ENCODE measurements at places on chromosomes 6 and 20. TPM values are rescaled to one million over a fixed set of nuclear protein-coding genes. Genes with fewer than 3 reads are reported as not detected.

GRCh38 chr20:44409132-44409600, 53.7 kb downstream of the HNF4A start:
- DNase-seq = no peak

DNA sequence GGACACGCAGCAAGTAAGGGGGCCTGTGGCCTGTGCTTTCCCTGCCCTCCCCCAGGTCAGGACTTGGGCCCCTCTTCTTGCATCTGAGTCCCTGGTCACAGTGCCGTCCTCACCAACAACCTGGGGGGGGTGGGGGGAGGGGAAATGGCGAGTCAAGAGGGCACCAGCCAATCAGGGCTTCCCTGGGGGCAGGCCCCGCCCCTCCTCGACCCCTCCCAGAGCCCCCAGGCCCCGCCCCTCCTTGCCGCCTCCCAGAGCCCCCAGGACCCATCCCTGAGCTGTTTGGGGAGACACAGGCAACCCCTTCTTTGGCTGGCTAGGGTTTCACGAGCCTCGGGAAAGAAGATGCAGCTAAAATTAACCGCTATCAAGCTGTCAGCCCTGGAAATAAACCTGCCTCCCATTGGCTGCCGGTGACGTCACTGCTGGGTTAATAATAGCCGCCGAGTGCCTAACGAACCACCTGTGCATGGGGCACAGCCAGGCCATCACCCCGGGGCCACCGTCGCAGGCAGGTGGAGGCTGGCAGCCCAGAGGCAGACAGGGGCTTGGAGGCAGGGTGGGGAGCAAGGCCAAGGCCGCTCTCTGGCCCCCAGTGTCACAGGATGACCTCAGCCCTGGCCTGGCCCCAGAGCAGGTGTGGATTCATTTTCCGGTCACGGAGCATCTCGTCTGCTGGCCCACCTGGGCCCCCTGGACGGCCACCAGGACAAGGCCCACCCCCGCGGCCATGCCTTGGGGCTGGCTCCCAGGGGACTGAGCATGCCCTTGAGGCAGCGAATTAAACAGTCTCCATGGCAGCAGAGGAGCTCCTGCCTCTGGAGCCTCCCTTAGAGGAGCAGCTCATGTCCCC, 3.2 kb upstream of the EEF1A2 start:
- DNase-seq = peak; percentile 86

DNA sequence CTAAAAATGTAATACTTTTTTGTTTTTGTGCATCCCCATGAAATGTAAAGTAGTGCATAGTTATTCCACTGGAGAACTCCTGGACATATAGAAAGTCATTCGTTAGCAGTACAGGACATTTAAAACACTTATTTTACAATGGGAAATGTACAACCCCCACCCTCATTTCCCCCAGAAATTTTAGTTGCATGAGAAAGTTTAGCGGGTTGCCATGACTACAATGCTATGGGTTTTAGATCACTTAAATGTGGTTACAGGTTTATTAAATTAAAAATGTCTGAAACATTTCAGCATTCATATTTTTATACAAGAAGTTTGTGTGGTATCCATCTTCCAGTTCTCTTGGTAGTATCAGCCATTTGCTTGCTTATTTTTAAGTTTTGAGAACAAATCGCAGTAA, 54.9 kb upstream of the TRAF3IP2 start:
- no peak for DNase-seq

DNA sequence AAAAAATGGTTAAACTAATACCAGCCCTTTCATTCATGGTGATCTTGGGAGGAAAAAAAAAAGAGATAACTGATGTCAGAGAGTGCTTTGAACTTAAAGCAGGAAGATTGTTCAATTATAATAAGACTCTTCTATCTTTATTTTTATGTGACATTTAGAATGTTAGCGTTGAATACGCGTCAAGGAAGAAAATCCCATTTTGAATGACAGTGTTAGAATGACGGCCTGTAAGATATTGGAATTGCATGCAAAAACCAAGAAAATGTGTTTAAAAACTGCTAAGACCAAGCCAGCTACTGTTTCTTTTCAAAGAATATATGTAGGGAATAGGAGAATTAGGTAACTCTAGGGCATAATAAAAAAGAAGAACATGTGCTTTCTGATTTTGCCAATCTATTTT, 123.0 kb downstream of the CARMIL1 start:
- DNase-seq = no peak

DNA sequence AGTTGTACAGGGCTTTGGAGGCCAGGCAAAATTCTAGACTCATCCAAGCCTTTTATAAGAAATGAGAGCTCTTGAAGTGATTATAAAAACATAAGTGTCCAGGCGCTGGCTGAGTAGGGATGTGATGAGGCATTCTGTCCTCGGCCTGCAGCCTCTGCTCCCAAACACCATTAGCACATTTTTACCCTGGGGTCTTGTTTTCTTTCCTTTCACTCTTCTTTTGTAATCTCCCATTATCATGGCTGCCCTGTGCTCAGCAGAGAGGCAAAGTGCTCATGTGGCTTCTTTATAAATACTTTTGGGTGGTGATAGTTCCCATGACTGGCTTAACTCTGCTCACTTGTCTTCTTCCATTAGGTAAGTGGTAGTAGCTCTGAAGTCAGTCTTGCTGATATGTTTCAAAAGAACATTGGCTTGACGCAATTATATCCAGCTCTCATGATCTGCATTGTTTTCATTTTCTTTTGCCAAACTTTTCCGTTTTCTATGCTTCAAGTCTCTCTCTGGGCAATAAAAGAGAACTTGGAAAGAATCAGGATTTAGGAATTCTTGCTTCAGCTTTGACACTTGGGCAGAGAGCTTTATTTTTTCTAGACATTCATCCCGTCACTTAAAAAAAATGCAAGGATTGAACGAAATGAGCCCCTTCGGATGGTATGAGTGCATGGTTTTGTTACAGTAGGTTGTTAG, 61.1 kb downstream of the CAP2 start:
- no peak for DNase-seq

DNA sequence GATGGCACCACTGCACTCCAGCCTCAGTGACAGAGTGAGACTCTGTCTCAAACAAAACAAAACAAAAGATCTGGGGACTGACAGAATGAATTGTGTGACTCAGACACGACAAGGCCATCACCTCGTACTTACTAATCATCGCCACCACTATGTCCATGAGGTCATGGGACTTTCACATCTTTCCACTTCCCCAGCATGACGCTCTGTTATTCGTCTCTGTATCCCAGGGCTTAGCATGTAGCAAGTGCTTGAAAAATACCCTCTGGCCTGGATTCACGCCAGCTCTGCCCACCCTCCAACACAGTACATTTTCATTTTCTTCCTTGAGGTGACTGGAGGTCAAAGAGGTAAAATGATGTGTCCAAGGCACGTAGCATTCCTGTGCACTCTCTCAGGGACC, 27.8 kb downstream of the FGD2 start:
- DNase-seq = no peak

- DNase-seq = no peak
These were observed 62.3 kb upstream of the TMEM181 start for GRCh38 chr6:158497620-158498019.

GRCh38 chr20:62503401-62504178, 27.8 kb upstream of the GATA5 start:
- no peak for DNase-seq

- DNase-seq = no peak
These were observed 995 bp downstream of the ZFP64 start for GRCh38 chr20:52190437-52191131.

GRCh38 chr6:84362193-84362821, 134.9 kb upstream of the CEP162 start:
- no peak for DNase-seq

DNA sequence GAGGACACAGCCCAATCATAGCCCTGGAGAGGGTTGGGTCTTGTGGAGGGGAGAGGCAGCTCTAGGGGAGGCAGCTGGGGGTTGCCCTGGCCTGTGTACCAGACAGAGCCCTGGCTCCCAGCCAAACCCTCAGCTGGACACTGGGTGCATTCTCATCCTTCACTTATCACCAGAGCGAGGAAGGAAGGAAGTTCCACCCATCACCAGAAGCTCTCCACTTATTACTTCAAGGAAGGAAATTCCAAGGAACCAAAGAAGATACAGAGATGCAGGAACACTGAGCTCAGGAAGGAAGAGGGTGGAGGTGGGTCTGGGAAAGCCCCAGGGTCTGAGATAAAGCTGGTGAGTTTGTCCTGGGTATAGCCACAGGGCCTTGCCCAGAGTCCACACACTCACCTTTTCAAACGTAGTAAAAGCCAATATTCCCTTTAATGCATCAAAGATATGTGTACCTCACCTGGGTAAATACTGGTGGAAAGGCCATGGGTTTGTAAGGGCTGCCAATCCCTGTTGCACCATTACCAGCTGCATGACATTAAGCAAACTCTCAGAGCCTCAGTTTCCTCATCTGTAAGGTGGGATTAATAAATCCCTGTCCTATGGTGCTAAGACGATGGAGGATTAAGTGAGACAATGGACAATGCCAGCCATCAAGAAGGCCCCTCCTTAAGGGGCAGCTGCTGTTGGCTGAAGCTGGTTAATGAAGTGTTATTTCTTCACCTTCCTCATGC, 109.7 kb upstream of the NAA20 start:
- DNase-seq = peak; percentile 77

DNA sequence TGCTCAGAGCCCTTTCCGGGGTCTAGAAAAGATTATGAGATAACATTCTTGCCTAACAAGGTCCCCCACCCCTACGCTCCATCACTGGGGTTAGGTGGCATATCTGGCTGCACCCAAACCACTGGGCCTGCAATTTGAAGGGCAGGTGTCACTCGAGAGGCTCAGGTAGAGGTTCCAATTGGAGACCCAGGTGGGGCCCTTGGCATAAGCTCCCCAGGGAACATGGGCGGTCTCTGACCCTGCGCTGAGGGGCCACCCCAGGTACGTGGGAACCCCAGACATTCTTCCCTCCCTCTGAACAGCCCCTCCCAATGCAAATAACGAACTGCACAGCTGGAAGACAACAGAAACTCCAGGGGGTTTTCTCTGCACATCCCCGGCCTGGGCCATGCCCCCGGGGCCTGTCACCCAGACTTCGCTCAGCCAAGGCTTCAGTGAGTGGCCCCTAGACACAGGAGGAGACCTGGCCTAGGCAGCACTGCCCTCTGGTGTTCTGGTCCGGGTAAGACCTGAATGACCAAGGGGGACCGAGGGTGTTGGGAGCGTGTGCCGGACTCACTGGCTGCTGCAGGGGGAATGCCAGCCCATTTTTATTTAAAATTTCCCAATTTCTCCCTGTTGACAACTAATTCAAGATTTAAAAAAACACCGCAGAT, 47.5 kb downstream of the DSTN start:
- peak; percentile 77 for DNase-seq

DNA sequence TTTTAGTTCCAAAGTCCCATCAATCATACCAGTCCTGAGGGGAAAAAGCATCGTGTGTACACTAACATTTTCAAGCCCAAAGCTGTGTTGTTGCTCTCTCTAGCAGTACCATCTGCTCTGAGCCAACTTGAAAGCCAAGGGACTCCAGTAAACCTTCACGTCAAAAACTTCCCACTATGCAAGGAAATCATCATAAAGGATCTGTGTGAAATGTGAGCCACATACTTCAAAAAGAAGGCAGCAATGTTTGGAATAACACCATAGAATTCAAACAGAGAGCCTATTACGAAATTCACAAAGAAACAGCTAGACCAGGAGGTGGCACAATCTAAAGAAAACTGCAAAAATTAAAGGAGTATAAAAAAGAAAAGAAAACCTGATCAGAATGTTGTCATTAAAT, 399.8 kb upstream of the EPHA7 start:
- DNase-seq = no peak

DNA sequence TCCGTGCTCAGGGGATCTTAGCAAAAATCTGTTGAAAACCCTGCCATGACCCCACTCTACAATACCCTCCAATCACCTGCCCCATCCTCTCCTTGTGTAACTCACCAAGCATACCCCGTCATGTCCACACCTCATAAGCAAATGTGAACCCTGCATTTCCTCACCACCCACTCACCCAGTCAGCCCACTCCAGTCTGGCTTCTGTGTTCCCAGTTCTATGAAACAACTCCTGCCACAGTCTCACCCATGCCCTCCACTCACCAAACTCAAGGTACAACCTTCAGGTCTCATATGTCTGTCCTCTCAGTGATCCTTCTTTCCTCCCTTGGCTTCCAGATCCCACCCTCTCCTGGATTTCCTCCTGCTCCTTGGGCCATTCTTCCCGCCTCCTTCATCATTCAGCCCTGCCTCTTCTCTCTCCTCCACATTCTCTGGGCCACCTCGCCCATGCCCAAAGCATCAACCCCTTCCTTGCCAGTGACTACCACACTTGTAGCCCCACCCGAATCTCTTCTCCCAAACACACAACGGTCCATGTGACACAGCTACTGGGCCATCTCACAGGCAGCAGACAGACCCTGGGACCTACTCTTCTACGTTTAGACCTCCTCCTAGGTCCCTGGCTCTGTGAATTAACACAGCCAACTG, 8.8 kb downstream of the DDRGK1 start:
- DNase-seq = no peak

- no peak for DNase-seq
These were observed 101.8 kb upstream of the NHSL1 start for GRCh38 chr6:138601128-138601527.

GRCh38 chr6:40695114-40695513, 108.0 kb upstream of the LRFN2 start:
- DNase-seq = no peak

DNA sequence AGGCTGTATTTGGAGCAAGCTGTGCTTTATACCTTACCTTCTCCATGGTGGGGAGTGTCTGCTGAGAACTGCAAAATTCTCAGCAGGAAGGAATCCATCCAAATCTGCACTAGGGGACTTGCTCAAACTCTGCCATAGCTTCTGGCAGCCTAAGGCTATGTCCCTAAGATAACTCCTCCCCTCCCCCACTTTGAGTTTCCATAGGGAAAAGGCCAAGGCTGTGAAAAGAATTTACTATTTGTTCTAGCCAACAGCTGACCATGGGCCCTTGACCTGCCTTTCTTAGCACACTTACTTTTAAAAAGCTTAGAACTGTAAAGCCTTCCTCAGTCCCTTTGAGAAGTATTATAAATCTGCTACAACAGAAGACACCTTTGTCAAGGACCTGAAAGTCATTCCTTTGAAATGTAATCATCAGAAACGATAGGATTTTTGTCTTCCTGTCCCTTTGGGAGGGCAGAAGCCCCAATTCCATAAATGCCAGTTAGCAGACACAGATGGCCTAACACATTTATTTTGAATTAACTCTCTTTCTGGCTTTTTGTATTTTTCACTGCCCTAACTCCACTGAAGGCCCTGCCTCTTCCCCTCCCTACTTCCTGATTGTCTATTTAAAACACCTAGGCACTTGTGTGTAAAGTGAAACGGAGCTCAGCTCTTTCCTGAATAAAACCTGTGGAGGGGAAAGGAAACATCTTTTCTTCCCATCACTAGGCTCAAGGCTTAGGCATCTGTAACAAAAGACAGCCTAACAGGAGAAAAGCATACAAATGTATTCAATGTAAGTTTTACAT, 157.1 kb downstream of the AKAP7 start:
- no peak for DNase-seq

Gene OTOR
- not detected for total RNA-seq

Gene OR2H1
- not detected for total RNA-seq

Gene SIRPB1
- total RNA-seq = 0.82 TPM

Gene UNC5CL
- 0.20 TPM for total RNA-seq

Gene MLN
- not detected for total RNA-seq

Gene ARFGEF3
- 2.3 TPM for total RNA-seq

Gene FRK
- 8.8 TPM for total RNA-seq
